ENCODE measurements at places on chromosomes 13 and 19. TPM values are rescaled to one million over a fixed set of nuclear protein-coding genes. Genes with fewer than 3 reads are reported as not detected.

Gene KIR3DL1
- polyA plus RNA-seq: not detected

Gene SYDE1
- polyA plus RNA-seq: 27.9 TPM

GRCh38 chr19:10195199-10195519, 406 bp upstream of the DNMT1 start:
- peak overlapping the region; percentile 95 for H3K4me3 ChIP-seq
- H3K27me3 ChIP-seq: no peaks in the 10 kb centered on the region
- H3K4me1 ChIP-seq: peaks cover 12% of the 10 kb centered on the region
- H3K36me3 ChIP-seq: no peaks in the 10 kb centered on the region
- H3K27ac ChIP-seq: peak overlapping the region; percentile 42

GRCh38 chr13:44651209-44651608, 75.1 kb upstream of the TSC22D1 start:
- H3K4me1 ChIP-seq: no peaks in the 10 kb centered on the region
- H3K4me3 ChIP-seq: no peak overlapping the region
- H3K36me3 ChIP-seq: no peaks in the 10 kb centered on the region
- H3K27ac ChIP-seq: no peak overlapping the region
- no peaks in the 10 kb centered on the region for H3K27me3 ChIP-seq
- DNase-seq: no peak

DNA sequence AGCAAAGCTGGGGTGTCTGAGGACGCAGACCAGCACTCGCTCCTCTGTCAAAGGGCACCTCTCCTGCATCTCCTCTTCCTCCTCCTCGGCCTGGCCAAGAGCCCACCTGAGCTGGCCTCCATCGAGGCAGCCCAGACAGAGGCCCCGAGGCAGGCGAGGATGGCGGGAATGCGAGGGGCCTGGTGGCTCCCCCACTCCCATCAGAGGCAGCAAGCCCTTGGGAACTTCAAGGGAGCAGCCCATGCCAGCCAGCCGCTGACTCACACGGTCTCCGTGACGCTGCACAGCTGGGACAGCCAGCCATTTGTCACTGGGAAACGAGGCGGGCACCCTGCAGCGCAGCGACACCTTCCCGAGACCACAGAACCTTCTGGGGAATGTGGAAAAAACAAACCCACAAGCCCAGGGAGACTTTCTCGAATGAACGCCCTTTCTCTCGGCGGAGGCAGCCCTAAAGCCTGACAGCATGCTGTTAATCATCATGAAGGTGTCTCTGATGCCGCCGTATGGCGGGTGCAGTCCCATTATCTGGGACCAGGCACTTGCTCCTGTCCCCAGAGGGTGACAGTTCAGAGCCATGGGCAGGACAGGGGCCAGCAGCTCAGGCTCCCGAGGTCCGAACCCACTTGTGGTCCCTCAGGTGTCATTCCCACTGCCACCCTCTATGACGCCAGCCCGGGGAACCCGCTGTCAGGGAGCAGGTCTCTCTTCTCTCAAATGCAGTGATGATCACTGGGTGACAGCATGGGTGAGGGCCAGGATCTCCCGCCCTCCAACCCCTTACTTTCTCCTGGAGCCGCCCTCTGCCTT, 53.0 kb downstream of the PEPD start:
- no peak overlapping the region for H3K27ac ChIP-seq
- no peaks in the 10 kb centered on the region for H3K4me1 ChIP-seq
- H3K4me3 ChIP-seq: no peak overlapping the region
- no peaks in the 10 kb centered on the region for H3K27me3 ChIP-seq
- peak; percentile 17 for DNase-seq
- no peaks in the 10 kb centered on the region for H3K36me3 ChIP-seq

Measured in fibroblast of lung (primary cell).